ENCODE measurements at places on chromosomes 5 and 9.

DNA sequence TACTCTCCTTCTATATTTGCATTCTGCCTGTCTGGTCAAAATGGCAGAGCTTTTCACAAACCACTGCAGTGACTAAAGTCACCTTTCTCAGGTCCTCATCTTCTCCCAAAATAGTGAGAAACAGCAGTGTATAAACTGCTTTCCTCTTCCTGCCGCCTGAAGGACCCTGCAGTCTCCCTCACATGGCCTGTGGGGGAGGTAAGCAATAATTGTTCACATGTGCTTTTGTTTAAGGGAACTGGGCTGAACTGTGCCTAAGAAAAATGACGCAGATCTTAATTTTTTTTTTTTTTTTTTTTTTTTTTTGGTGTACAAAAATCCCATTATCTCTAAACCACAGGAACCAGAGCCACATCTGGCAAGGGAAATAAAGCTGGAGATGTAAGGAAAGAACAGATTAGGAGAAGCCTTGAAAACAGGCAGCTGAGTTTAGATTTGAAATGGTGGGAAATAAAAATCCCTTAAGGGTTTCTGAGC lies 131.7 kb upstream of the VLDLR start:
- DNase-seq = no peak

DNA sequence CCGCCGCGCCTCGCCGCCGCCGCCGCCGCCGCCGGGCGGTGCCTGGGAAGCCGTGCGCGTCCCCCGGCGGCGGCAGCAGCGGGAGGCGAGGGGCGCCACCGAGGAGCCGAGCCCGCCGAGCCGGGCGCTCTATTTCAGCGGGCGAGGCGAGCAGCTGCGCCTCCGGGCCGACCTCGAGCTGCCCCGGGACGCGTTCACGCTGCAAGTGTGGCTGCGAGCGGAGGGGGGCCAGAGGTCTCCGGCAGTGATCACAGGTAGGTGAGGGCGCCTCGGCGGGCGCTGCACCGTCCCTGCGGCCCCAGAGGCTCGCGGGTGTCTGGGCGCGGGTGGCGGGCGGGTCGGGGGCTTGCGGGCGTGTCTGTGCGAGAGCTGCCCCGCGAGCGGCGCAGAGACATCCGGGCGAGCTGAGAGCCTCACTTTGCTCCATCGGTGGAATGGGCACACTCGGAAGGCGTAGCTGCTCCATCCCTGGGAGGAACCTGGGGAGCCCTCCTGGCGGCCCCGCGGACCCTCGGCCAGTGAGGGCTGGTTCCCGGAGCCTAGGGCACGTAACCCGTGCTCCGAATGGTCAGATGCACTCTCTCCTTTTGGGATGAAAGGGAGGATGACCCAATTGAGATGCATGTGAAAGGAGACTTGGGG lies 864 bp downstream of the PAPPA start:
- no peak for DNase-seq

DNA sequence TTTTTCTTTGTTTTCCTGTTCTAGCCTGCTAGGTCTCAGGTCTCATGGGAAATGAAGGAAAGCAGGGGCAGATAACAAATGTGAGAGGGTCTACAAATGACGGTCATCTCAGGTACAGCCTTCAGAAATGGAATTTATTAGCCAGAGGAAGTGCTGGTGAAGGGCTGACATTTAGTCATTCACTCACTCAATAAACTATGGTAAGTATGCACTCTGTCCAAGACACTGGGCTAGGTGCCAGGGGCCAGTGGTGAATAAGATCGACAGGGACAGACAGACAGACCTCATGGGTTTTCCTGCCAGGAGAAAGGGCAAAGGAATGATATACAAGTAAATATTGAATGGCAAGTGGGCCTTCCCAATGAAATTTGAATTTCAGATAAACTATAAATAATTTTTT lies 6.3 kb downstream of the PDE6A start:
- peak; percentile 8 for DNase-seq

DNA sequence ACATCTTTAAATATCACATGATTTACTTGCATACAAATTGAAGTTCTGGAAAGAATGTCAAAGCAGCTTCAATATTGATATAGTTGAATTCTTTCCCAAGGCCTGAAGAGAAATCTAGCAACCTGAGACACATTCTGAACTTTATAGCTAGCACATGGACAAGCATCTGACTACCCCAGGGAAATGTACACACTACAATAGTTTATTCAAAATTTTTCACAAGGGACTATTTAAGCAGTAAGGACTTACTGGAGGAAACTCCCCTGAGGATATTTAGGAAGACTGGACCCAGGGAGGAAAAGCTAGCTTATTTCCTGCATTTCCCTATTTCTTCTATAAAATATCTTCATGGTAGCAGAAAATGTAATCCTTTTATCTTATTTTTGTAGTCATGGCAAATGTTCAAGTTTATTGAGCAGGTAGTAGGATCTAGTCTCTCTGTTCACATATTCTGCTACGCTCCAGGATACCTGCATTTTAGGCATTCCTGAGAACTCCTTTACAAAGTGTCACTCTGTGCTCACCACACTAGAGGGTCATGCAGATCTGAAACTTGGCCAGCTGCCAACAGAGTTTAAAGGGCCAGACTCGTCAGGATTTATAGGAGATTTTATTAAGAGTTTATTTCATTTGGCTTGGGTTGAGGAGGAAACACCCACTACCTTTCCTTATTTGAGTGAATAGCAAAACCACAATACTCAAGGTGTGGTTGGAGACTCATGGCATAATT lies 348.4 kb upstream of the FTMT start:
- DNase-seq = peak; percentile 1

GRCh38 chr9:124217836-124218437 lies 39.8 kb upstream of the NEK6 start:
- no peak for DNase-seq

DNA sequence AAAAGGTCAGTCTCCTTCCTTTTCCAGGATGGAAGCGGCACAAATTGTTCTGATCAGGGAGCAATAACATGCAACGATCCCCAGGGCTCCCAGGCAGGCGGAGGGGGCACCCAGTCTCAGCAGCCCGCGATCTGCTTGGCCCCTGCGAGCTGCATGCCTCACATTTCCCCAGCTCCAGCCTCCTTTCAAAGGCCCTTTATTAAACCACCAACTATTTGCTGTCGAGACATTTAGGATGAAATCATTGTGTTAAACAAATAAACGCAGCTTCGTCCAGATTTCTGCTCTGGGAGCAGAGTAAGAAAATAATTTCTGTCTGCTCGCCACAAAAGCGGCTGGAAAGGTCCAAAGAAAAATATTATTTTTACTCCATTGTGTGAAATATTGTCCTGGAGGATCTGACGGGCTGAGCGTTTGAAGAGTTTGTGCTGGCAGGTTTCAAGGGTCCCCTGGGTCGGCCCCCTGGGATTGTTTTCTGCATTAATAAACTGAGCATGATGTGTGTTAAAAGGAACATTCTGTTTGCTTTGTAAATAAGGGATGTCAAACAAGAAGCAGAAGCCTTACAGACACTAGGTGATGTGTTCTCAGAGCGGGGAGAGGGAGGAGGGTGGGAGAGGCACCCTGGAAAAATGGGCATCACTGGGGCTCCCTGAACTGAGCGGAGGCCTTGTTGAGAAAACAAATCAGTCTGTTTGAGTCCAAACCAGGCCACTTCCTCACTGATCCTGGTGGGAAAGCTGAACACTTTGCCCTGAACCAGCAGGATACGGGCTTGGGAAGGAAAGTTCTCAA lies 110.1 kb downstream of the FOXD1 start:
- DNase-seq = no peak

- DNase-seq = peak; percentile 7
Measured at GRCh38 chr5:8924054-8924793, 621.7 kb downstream of the SEMA5A start.

DNA sequence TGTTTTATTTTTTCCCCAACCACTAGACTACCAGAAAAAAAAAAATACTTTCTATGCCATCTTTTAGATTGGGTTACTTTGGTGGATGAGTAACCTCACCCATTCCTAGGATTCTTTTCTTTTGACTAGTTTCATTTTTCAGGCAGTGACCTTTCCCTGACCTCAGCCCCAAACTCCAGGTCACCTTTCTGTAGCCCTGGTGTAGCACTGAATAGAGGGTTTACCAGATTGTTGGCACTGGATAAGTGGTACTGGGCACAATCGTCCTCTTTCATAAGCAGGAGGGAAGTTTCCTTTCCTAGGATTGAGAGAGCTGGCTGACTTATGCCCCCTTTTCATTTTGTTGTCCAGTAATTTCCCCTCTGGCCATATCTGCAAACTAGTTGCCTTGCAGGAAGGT lies 169.4 kb upstream of the TMEM161B start:
- DNase-seq = no peak

- no peak for DNase-seq
Measured at GRCh38 chr5:148973455-148973854, 89.4 kb downstream of the SH3TC2 start.

GRCh38 chr9:109624896-109625295 lies 126.8 kb upstream of the PTPN3 start:
- DNase-seq = no peak

DNA sequence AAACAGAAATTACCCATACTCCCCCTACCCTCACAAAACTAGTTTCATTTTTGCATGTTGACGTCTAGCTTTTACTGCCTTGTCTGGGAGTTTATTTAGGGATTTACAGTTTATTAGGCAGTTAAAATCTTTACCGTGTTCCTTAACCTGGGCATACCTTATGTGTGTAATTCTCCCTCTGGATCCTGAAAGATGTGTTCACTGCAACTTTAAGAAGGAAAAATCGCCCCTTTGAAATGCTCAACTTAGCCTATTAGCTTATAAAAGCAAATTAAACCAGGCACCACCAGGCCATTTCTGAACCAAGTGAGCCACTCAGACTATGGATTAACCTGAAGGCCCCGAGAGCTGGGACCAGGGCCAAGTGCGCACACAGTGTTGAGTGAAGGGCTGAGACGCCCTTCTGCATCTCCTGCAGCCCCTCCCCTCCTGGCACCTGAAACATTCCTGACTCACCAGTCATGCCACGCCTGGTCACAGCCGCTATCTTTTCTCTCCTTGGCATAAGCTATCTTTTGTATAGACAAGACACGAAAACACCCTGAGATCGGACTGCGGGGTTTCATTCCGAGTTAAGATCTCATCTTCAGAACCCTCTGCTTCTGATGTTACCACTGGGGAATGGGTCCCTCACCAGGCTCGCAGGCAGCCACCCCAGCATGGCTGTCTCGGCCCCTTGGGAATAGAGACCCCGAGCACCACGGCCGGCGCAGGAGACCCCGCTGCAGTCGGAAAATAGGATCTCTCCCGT lies 111.9 kb downstream of the ROR2 start:
- peak; percentile 59 for DNase-seq

- DNase-seq = no peak
Measured at GRCh38 chr9:114317665-114318357, 5.1 kb upstream of the ORM1 start.

- DNase-seq = no peak
Measured at GRCh38 chr5:50751064-50751657, 84.7 kb downstream of the PARP8 start.

DNA sequence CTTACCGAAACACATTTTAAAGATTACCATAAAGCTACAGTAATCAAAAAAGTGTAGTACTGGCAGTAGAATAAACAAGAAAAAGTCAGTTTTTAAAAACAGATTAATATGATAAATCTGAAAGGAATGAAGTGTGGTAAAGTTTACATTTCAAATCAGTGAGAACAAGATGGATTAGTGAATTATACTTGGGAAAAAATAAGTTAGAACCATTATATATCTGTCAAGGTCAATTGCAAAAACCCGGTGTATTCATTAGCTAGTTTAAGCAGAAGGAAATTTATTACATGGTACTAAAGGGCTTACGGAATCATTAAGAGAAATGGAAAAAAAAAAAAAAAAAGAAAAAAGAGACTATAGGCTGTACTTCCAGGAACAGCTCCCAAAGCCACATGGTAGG lies 164.3 kb downstream of the MUSK start:
- DNase-seq = no peak

DNA sequence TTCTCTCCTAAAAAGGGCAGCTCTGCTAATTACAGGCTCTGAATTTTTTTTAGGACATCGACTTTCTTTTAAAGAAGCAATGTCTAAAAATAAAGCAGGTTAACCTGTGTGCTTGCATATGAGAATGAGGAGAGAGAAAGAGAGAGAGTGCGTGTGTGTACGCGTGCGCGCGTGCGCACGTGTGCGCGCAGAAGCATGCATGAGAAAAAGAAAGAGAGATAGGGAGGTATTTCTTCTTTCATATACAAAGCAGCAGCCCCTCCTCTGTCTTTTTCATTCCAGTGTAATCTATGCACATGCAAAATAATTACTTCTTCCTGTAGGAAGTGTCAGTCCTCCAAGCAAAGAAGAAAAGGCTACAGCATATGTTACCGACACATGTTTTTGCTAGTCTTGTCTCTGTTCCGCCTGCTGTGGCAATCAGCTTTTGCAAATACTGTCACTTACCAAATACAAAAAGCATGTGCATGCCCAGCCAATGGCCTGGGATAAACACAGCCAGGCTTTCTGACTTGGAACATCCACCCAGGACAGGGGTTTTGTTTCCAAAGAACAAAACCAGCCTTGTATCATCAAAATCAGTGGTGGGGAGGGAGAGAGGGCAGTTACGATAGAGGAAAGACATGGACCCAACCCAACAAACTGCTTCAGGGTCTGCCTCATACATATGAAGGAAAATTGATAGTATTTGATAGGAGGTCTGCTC lies 252.3 kb upstream of the SLC24A2 start:
- DNase-seq = no peak

DNA sequence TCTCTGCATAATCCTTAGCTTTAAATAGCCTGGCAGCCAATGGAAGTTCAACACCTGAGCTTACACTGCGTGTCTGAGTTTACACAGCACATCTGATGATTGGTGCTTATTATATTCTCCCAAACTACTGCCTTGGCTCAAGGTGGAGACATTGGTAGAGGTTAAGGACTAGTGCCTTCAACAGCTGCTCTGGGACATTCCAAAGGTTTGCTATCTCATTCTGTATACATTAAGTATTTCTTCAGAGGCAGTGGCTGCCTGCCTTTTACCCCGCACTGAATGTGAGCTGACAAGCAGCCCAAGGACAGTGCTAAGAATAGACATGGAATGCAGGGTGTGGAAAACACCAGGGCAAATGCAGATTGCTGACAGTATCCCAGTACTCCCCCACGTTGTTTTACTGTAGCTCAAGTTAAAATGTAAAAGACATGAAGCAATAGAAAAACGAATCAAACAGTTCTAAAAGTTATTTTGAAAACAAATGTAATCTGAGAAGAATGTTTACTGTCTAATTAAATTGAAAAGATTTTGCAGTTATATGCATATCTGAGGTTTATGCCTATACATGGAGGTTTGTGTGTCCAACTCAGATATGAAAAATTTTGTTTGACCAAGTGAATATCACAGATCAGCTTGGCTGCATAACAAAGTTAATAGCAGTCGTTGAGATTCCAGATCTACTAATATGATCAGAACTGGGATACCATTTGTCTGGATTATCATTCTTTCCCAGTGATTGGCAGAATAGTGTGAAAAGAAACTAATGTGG lies 1.8 kb downstream of the HSPB3 start:
- no peak for DNase-seq

- DNase-seq = no peak
Measured at GRCh38 chr5:144206141-144206540, 35.5 kb downstream of the KCTD16 start.

DNA sequence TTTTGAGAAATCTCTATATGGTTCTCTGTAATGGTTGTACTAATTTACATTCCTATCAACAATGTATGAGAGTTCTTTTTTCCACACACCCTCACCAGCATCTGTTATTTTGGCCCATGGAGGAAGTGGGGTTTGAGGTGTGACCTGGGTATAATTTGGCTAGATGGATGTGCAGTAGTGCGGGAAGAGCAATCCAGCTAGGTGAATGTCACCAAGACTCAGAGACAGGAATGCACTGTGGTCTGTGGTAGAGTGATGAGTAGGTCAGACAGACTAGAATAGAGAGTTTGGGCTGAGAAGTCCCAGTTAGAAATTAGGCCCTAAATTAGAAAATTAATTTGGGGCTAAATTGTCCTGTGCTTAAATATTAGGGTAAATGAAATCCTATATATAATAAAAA lies 32.8 kb upstream of the PIP5K1B start:
- DNase-seq = no peak

- DNase-seq = peak; percentile 32
Measured at GRCh38 chr5:119400245-119400644, 44.4 kb downstream of the TNFAIP8 start.

All from NCI-H510A (cell line).